ENCODE measurements at places on chromosomes 16 and 17.
A peak's percentile ranks its signal among the peaks of the same experiment; 100 is the strongest.

- no peak for DNase-seq
Measured at GRCh38 chr16:11417487-11417886, 72.2 kb downstream of the RMI2 start.

GRCh38 chr17:50272711-50273653 lies 1.3 kb upstream of the TMEM92 start:
- peak; percentile 12 for DNase-seq

DNA sequence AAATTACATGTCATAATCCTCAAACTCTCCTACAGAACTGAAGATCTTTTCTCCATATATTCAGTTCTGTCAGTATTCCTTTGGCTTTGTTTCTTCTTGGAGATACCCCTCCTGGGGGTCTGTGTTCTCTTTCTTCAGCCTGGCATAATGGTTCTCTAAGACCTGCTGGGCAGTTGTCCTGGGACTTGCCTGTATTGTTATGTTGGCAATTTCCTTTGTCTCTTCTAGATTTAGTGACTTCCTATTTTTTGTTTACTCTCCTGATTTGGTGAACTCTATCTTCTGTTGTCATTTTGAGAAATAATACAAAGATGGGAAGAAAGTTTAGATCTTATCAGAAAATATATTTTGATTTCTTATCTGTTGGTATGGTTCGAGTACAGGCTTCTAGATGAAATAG lies 127.8 kb downstream of the GOSR1 start:
- DNase-seq: no peak

- no peak for DNase-seq
Measured at GRCh38 chr16:10120953-10121352, 61.3 kb downstream of the GRIN2A start.

GRCh38 chr16:79758615-79759346 lies 158.2 kb upstream of the MAF start:
- DNase-seq: no peak

- DNase-seq: no peak
Measured at GRCh38 chr17:18191967-18192366, 8.3 kb downstream of the ALKBH5 start.

DNA sequence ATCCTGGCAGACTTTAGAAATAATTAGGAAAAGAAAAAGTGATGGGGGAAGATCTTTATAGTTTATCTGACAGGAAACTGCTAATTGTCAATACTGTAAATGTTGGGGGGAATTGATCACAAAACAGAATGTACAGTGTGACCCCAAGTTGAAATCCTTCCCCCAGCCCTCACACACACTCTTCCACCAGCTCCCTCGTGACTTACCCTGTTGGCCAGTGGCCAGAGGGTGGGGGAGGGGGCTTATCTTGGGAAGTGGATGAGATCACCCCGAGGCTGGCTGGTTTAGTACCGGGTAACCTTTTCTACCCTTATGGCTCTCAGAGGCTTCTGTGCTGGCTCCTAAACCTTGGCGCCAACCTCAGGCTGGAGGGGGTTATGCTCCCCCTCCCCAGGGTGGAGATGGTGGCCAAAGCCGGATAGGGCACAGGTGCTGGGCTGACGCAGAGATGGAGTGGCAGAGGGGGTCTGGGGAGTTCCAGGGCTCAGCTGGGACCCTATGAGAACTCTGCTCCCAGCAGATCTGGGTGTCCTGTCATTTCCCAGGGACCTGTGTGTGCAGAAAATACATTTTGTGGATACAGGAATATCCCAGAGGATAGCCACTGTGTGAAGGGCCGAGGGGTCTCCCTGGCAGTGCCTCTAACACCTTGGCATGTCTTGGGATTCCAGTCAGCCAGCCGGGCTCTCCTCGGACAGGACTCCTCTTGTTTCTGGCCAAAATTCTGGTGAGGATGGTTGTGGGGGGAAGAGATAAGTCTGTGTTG lies 18.6 kb downstream of the CDH16 start:
- DNase-seq: no peak

DNA sequence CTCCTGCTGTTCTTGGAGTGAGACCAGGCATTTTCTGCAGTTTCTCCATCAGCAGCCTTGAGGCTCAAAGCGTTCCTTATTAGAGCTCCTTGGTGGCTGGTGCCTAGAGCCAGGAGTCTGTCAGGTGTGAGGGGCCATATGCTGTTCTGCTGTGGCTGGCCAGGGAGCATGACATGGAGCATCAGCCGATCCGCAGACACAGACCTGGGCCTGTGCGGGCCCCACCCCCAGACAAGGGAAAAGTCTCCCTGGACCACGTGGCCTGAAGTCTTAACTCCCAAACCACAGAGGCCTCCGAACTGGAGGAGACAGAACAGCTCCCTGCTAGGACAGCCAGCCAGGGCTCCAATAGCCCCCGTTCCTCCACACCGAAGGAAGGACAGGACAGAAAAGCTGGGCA lies 162.7 kb upstream of the CIBAR2 start:
- no peak for DNase-seq

DNA sequence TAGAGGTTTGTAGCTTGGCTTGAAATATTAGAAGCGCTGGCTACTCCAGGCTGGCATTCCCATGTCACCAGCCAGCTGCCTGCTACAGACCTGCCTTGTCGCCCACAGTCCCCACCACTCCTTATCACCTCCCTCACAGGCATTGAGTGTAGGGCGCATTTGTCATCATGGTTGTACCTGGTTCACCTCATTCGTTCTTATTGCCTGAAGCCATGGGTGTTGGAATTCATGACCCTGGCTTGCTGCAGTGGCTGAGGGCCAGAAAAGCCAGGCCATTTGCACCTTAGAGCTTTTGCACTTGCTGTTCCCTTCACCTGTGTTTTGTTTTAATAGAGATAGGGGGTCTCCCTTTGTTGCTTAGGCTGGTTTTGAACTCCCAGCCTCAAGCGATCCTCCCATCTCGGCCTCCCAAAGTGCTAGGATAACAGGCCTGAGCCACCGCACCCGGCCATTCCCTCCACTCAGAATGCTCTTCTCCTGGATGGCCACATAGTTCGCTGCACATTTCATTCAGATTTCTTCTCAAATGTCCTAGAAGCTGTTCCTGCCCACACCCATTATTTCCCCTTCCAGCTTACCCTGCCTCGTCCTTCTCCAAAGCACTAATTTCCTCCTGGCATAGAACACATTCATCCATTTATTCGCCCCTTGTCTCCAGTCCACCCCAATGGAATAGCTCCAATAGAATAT lies 97.6 kb downstream of the C16orf78 start:
- DNase-seq: no peak

GRCh38 chr16:73036074-73036826 lies 11.7 kb downstream of the ZFHX3 start:
- DNase-seq: no peak

DNA sequence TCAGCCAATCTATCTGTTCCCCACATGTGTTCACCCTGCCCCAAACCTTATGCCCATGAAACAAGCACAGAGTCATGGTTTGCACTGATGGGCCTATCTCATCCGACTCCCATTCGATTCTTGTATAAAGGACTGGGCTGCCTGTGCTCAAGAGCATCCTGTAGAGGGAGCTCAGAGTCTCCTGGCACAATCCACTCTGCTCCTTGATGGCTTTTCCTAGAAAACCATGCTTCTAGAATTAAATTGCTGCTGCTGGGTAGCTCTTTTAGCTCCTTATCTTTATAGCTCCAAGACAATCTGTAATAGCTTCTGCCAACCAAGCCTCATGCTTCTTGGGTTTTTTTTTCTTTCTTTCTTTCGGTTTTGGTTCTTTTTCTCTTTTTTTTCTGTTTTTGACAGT lies 9.7 kb downstream of the ZNF19 start:
- DNase-seq: no peak

DNA sequence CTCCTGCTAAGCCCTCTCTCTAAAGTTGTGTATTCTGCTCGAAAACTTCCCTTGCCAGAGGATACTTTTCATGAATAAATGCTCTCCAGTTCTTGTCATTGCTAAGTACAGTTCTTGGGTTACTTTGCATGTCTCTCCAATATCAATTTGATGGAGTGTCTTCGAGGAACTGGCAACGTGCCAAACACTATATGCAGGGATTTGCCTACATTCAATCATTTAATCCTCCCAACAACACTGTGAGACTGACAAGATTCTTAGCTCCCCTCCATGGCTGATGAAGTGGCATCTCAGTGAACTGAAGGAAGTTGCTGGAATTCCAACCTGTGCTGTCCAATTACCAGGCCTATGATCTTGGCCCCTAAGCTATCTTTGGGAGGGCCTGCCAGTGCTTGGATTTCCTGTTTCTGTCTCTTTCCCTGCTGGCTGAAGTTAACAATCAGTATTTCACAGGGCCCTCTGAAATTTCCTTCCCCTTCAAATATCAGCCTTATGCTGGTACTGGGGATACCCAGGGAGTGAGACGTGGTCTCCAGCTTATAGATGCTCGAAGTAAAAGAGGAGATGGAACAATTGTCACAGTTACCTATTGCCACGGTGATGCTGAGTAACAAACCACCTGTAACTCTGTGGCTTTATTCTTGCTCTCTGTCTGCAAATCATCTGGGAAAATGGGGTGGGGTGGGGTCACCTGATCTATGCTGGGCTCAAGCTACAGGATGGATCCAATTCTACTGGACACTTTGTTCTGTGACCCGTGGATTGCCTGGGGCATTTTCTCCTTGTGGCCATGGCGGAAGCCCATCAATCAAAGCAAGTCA lies 19.4 kb upstream of the CRISPLD2 start:
- no peak for DNase-seq

DNA sequence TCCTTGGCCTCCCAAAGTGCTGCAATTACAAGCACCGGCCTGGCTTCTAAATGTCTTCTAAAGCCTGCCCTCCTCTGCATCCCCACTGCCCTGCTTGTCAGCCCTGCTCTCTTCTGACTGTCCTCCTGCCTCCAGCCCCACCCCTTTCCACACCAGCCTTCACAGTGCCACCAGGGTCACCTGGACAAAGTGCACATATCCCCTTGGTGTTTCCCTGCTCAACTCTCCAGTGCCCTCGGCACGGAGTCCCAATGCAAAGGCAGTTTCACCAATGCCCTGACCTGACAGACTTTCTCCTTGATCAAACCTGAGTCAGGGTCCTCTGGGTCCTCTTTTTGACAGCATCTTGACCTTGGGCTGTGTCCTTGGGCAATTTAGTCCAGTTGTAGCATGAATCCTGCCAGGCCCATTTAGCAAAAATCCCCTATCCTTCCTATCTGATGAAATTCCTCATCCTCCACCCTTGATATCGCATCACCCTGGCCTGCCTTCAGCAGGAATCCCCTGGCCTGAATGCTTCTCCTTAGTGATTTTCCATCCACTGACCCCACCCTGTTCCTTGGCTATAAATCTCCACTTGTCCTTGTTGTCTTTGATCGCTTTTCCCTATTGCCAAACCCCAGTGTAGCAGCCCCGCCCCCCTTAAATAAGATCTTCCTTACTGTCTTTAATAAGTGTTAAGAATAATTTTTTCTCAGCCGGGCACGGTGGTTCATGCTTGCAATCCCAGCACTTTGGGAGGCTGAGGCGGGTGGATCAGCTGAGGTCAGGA lies 42.7 kb upstream of the ETV4 start:
- no peak for DNase-seq

GRCh38 chr16:51157698-51158097 lies 6.6 kb upstream of the SALL1 start:
- DNase-seq: no peak

GRCh38 chr16:50065241-50065623 lies 538 bp upstream of the HEATR3 start:
- DNase-seq: no peak

- DNase-seq: no peak
Measured at GRCh38 chr17:21358682-21359482, 17.3 kb upstream of the KCNJ12 start.

DNA sequence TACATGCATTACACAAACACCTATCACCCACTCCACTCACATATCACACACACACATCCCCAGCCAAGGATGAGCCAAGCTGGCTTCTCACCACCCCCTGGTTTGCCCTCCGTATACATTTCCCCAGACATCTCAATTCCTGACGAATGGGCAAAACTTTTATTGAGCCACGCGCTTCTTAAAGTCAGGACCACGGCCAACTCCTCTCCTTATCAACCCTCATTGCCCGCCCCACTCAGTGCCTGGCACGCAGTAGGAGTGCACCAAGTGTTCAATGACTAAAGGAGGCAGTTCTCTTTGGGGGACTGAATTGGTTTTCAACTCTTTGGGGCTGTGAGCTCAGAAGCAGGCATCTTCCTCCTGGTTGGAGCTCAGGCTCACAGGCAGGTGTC lies 22.5 kb upstream of the C16orf78 start:
- DNase-seq: no peak

DNA sequence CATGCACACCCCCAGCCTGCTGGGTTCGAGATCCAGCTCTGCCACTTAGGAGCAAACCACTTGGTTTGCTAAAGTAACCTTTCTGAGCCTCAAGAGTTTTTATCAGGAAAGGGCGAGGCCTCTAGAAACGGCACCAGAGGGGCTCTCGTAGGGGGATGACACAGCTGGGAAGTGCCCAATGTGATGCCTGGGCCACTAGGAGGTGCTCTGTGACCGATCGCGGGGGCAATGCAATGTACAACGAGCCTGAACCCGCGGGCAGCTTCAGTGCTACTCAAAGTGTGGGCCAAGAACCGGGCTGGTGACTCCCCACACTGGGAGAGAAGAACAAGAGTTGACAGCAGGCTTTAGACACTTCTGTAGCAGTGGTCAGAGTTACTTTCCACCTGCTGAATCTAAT lies 9.4 kb downstream of the C16orf89 start:
- DNase-seq: peak; percentile 34

GRCh38 chr17:57939797-57940196 lies 15.4 kb downstream of the CUEDC1 start:
- DNase-seq: peak; percentile 93

- DNase-seq: no peak
Measured at GRCh38 chr16:78292844-78293380, 193.5 kb downstream of the WWOX start.

- peak; percentile 17 for DNase-seq
Measured at GRCh38 chr17:42853004-42853403, 2.0 kb downstream of the AOC3 start.

GRCh38 chr16:1793578-1794220 lies at the start of gene IGFALS:
IGFALS (minus strand) TSS chr16:1793705; CDS start chr16:1793652, 53 bp downstream.
- no peak for DNase-seq

DNA sequence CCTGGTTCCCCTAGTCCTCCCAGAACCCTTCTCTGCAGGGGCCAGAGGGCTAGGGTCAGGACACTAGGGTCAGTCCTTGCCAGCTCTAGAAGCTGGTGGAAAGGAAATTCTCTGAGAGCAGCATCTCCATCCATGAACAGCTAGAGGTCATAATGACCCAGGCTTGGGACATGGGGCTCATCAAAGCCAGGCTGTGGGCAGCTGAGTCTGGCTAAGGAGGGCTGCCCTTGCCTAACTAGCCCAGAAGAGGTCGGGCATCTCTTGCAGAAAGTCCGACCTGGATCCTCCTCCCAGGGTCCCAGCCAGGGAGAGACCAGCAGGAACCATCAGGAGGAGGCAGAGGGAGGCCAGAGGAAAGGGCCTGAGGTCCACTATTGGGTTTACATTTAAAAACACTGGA lies 4.3 kb downstream of the MPO start:
- no peak for DNase-seq

- no peak for DNase-seq
Measured at GRCh38 chr16:29897333-29897732, 2.0 kb downstream of the SEZ6L2 start.

- no peak for DNase-seq
Measured at GRCh38 chr16:74503412-74503811, 82.1 kb upstream of the CLEC18B start.

All from MV-4-11 (cell line).